Activated CD8-positive, alpha-beta T cell treated with anti-CD3 and anti-CD28 coated beads for 36 hours (primary cell): ENCODE measurements at places on chromosomes 6 and 20. TPM values are rescaled to one million over a fixed set of nuclear protein-coding genes. Genes with fewer than 3 reads are reported as not detected.
A peak's percentile ranks its signal among the peaks of the same experiment; 100 is the strongest.

GRCh38 chr6:29994826-29995225 is 52.5 kb downstream of the HLA-A start:
- no peak overlapping the region for H3K4me3 ChIP-seq
- no peaks in the 10 kb centered on the region for H3K4me1 ChIP-seq
- no peak overlapping the region for H3K27ac ChIP-seq
- H3K36me3 ChIP-seq: peaks cover under 1% of the 10 kb centered on the region
- no peak for DNase-seq

DNA sequence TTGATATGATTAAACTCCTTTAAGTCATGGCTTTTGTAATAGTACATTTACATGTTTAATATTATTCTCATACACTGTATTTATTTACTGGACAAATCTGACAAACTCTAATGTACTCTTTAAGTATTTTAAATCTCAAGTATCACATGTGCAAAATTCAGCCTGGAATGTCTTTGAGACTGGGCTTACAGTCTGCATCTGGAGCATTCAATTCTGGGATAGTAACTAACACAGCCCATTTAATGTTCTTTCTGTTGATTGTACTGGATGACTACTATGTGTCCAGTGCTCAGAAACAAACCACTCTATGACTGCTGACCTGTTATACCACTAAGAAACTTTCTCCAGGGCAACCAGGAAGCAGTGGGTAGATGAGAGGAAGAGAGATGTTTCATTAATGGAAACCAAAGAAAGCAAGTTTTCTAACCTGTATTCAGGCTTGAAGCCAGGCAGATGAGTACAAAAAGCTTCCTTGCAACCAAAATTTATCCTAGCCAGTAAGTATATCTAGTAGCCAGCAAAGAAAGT is 26.8 kb downstream of the FBXL4 start:
- no peak overlapping the region for H3K27ac ChIP-seq
- H3K27me3 ChIP-seq: no peaks in the 10 kb centered on the region
- peaks cover 15% of the 10 kb centered on the region for H3K4me1 ChIP-seq
- peaks cover 35% of the 10 kb centered on the region for H3K36me3 ChIP-seq
- H3K4me3 ChIP-seq: no peak overlapping the region

DNA sequence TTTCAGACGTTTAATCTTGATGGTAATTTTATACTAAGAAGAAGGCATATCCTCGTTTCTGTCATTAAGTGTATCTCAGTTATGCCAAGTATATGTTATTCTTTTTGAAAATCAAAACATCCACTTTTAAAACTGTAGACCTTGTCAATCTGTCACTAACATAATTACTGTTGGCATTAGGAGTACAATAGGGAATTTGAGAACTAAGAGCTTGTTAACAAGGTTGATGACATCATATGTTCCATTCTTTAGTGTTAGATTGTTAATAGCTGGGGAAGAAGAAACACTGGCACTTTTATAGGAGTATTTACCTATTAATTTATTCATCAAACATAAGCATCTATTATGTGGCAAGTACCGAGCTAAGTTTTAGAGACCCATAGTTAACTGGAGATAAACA is 76.2 kb downstream of the MAP3K4 start:
- H3K36me3 ChIP-seq: peaks cover 11% of the 10 kb centered on the region
- H3K27me3 ChIP-seq: no peaks in the 10 kb centered on the region
- no peak for DNase-seq
- H3K27ac ChIP-seq: no peak overlapping the region
- no peak overlapping the region for H3K4me3 ChIP-seq

DNA sequence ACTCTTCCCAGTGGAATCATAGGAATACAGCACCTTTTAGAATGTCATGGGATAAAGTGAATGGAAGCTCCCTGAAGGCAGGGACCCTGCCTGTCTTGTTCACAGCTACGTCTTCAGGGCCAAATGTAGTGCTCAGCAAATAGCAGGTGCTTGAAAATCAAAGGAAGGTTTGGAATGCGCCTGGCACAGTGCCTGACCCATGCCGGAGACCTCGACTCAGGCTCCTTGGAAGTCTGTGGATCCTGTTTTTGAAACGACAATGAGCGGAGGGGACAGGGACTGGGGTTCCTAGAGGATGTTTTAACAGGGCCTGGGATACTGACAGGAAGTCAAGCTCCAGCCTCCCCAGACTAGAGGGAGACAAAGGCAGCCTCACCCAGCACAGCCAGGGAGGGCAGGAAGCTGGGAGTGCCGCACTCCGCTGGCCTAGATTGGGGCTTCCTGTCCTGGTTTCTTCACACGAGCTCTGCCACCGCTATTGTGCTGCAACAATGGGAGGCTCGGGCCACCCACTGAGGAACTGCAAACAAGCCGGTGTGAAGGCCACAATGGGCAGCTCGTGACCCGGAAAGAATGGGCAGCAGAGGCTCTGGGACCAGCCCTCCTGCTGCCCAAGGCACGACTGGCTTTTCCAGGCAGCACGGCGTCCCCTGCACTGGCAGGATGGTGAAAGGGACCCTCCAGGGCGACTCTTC is 76.7 kb downstream of the PREX1 start:
- no peaks in the 10 kb centered on the region for H3K27me3 ChIP-seq
- H3K27ac ChIP-seq: peak overlapping the region; percentile 89
- peaks cover 73% of the 10 kb centered on the region for H3K4me1 ChIP-seq
- peak overlapping the region; percentile 31 for H3K4me3 ChIP-seq
- peak; percentile 57 for DNase-seq
- peaks cover 61% of the 10 kb centered on the region for H3K36me3 ChIP-seq

DNA sequence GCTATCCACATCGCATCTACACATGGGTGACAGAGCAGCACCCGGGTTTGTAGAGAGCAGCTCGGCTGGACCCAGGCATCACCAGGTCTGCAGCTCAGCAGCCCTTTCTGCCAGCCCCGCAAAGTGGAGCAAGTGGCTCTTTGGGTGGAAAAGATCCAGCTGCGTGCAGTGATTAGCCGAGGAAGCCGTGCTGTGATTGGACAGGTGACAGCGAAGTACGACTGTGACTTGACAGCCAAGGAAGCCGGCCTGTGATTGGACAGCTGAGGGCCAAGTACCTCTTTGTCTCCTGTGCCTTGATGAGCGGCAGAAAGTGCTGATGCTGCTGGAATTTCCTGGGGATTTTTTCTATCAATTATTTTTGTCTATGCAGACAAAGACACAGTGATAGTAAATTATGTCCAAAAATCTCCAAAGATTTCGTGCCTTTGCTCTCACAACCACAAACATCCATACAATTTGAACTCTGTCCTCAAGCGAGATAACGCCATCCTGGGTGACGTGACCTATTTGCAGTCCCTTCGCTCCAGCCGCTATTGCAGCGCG is 62.3 kb upstream of the GPR31 start:
- no peaks in the 10 kb centered on the region for H3K27me3 ChIP-seq
- H3K4me1 ChIP-seq: no peaks in the 10 kb centered on the region
- no peaks in the 10 kb centered on the region for H3K36me3 ChIP-seq
- H3K27ac ChIP-seq: no peak overlapping the region

RPS18 gene
- total RNA-seq: 4,910 TPM

ISM1 gene
- 1.4 TPM for total RNA-seq

HAO1 gene
- not detected for total RNA-seq

NRSN1 gene
- not detected for total RNA-seq

- H3K4me3 ChIP-seq: peak overlapping the region; percentile 95
- H3K4me1 ChIP-seq: peaks cover 15% of the 10 kb centered on the region
- peak overlapping the region; percentile 95 for H3K27ac ChIP-seq
- H3K36me3 ChIP-seq: no peaks in the 10 kb centered on the region
- H3K27me3 ChIP-seq: no peaks in the 10 kb centered on the region
Measured at GRCh38 chr6:99393366-99393697, 663 bp downstream of the COQ3 start.

MTFR2 gene
- total RNA-seq: 23.9 TPM

DNA sequence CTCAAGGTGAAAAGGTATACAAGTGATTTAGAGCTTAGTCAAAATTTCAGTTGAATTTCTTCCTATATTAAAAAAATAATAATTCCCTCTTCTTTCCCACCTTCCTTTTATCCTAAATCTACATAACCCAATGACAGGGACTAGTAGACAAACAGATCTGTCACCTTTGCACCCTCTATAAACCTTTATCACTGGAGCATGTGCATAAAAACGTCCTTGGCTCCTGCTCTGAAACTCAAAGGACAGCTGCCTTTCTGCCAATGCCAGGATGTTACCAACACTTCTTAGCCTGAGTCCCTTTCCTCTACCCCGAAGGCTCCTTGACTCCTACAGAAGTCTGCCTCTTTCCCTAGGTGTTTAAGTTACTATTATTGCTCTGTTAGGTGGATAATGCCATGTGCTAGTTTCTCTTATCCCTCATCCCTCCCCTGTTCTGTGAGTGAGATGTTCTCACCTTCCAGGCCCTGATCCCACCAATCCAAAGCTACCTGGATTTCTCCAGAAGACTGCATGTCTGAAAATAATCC is 4.3 kb downstream of the CLVS2 start:
- H3K36me3 ChIP-seq: peaks cover 3% of the 10 kb centered on the region
- peaks cover 4% of the 10 kb centered on the region for H3K4me1 ChIP-seq
- DNase-seq: no peak
- H3K4me3 ChIP-seq: no peak overlapping the region
- peaks cover 24% of the 10 kb centered on the region for H3K27me3 ChIP-seq

DNA sequence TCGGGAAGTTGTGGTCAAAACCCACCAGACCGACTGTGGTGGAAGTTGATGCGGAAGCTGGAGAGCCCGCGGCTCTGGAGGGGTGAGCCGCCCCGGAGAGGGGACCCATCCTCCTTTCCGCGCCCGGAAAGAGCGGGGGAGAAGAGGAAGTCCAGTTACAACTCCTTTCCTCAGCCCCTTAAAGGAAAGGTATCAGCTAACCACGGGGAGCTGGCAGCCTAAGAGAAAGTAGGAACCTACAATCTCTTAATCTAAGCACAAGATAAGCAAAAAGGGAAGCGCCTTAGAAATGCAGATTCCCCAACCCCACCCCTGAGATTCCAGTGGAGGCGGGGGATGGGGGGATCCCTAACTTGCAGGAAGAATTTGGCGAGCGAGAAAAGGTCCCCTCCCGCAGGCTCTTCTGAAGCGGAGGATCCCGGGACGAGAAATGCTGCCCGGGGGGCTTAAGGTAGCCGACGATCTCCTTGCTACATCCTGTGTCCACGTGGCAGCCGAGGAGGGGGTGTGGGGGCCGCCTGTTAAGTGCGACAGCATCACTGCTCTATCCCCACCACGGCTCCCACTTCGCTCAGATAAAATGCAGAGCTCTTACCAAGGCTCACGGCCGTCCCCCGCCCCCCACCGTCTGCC is 87.5 kb downstream of the ZFP64 start:
- H3K4me1 ChIP-seq: peaks cover 20% of the 10 kb centered on the region
- DNase-seq: peak; percentile 50
- peak overlapping the region; percentile 67 for H3K4me3 ChIP-seq
- no peak overlapping the region for H3K27ac ChIP-seq
- H3K36me3 ChIP-seq: no peaks in the 10 kb centered on the region

- no peak for DNase-seq
- H3K27ac ChIP-seq: no peak overlapping the region
- no peaks in the 10 kb centered on the region for H3K4me1 ChIP-seq
- H3K27me3 ChIP-seq: peaks cover 2% of the 10 kb centered on the region
Measured at GRCh38 chr6:138396709-138397108, 7.3 kb upstream of the HEBP2 start.

CDH26 gene
- total RNA-seq: 1.0 TPM

- DNase-seq: no peak
- H3K36me3 ChIP-seq: no peaks in the 10 kb centered on the region
- no peak overlapping the region for H3K4me3 ChIP-seq
Measured at GRCh38 chr6:131937226-131937625, 13.9 kb downstream of the CCN2 start.
